ENCODE measurements at places on chromosomes 2 and 18. TPM values are rescaled to one million over a fixed set of nuclear protein-coding genes. Genes with fewer than 3 reads are reported as not detected.

CCDC85A gene
- 1.7 TPM for polyA plus RNA-seq

IGFBP5 gene
- polyA plus RNA-seq, result 22.2 TPM

BOK gene
- 26.8 TPM for polyA plus RNA-seq

SCN3A gene
- 0.06 TPM for polyA plus RNA-seq

CCDC68 gene
- polyA plus RNA-seq, result 6.7 TPM

STON1 gene
- 3.8 TPM for polyA plus RNA-seq

PRSS56 gene
- not detected for polyA plus RNA-seq

TCF7L1 gene
- polyA plus RNA-seq, result 12.9 TPM

DES gene
- polyA plus RNA-seq, result 108 TPM

GPR45 gene
- polyA plus RNA-seq, result not detected

SERPINB10 gene
- polyA plus RNA-seq, result not detected

HOXD3 gene
- polyA plus RNA-seq, result 0.18 TPM

DNA sequence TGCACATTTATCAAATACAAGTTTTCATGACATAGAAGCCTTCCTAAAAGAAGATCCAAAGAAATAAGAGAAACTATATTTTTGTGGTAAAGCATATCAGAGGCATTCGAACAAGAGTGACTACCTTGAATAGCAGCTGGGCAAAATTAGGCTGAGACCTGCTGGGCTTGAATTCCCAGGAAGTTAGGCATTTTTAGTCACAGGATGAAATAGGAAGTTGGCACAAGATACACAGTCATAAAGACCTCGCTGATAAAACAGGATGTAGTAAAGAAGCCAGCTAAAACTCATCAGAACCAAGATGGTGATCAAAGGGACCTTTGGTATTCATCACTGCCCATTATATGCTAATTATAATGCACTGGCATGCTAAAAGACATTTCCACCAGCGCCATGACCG lies 1302.3 kb upstream of the NRXN1 start:
- no peak for DNase-seq

GRCh38 chr2:47072728-47073191 lies 82.3 kb downstream of the STPG4 start:
- DNase-seq, result no peak

DNA sequence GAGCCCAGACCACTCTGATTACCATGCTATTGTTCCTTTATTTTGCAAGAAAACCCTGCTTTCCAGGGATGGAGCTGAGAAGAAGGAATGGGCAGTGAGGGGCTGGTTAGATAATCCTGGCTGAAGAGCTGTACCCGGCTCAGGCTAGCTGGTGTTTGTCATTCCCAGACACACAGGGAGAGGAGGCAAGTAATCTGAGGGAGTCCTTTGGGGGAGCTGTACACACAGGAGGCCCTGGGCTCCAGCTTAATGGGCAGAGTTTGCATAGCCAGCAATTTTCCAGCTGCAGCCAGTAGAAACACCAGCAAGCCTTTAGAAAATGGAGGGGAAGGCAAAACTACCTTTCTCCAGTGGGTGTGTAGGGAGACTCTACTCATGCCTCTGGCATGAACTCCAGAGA lies 259.3 kb downstream of the SOX11 start:
- DNase-seq, result no peak

DNA sequence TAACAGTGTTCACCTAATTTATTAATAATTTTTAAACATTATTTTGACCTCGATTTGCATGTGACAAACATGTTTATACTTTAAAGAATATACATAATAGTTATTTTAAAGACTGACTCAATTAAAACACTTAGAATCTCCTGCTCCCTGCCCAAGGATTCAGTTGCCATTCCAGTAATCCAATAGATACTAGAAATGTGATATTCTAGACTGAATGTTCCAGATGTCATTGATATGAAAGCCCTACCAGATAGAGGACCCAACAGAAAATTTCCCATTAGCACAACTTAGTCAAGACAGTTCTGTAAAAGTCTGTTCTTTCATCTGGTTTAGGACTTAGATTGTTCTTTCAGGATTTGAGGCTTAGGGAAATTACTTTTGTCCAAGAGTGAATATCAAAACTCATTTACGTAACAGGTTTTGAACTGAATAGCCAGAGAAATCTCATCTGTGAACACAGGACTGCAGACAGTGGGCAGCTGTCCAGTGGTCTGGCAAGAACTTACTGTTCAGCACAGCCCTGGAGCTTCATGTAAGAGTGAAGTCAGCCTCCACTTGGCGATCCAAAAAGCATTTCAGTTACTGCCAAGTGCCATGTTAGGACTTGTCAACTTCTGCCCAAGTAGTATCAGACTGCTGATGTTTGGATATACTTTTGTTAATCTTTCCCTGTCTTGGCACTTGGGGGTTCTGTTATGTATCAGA lies 77.5 kb downstream of the OSBPL6 start:
- DNase-seq, result peak; percentile 71

GRCh38 chr18:54268751-54269150 lies 566 bp upstream of the POLI start:
- peak; percentile 11 for DNase-seq

- DNase-seq, result no peak
Measured at GRCh38 chr2:8796315-8796848, 41.0 kb downstream of the KIDINS220 start.

DNA sequence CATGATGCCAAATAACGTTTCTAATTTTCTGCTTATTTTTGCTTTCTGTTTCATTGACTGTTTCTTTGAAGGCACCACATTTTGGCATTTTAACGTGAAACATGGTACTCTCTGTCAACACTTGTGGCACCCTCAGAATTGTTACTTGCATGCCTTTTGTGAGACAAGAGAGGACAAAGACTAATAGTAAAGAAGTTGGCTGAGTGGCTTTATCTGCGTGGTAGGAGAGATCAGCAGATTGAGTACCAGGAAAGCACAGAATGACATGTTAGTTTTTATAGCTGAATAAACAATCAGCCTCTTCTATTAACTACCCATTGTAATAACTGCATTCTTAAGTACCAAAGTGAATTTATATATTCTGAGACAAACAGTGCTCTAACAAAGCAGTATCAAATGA lies 8.6 kb downstream of the ZNF638 start:
- no peak for DNase-seq

- no peak for DNase-seq
Measured at GRCh38 chr2:39796134-39796533, 17.1 kb upstream of the THUMPD2 start.

GRCh38 chr2:43103093-43103404 lies 123.4 kb downstream of the ZFP36L2 start:
- DNase-seq, result no peak

DNA sequence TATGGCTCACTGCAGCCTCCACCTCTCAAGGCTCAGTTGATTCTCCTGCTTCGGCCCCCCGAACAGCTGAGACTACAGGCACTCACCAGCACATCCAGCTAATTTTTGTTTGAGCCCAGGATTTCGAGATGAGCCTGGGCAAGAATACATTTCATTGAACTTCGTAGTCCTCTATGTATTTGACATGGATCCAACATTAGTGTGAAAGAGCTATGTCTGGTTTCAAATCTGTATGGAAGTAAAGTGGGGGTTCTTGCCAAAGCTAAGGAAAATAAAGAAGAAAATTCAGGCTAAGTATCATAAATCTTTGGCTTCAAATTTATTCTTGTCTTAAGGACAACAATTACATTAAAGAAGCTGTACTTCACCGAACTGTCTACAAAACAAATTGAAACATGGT lies 1291.7 kb upstream of the CRIM1 start:
- no peak for DNase-seq

DNA sequence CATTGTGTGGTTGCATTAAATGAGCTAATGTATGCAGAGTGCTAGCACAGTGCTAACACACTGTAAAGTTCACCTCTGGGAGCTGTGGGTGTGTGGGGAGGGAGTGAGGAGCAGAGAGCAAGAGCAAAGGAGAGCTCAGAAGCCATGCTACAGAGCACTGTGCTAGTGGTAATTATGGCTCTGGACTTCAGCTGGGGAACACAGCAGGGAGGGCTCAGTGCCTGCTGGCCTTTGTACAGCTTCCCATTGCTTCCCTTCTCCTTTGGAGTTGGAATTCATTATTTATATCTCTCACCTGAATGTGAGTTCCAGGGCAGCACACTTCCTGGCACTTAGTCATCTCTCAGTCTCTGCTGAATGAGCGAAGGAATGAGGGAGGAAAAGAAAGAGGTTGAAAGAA lies 2.5 kb upstream of the PLA2R1 start:
- DNase-seq, result no peak

DNA sequence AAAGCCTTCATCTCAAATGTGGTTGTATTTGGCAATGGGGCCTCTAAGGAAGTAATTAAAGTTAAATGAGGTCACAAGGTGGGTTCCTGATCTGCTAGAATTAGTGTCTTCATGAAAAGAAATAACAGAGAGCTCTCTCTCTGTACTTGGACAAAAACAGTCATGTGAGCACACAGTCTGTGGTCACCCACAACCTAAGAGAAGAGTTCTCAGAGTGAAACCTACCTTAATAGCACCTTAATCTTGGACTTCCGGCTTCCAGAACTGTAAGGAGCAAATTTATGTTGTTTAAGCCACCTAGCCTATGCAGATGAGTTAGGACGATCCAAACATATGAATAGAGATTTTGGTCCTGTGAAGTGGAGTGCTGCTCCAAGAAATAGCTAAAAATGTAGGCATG lies 758.9 kb downstream of the LRRTM4 start:
- no peak for DNase-seq

GRCh38 chr2:203489531-203489930 lies 45.6 kb downstream of the RAPH1 start:
- DNase-seq, result no peak

- no peak for DNase-seq
Measured at GRCh38 chr2:65979446-65979845, 455.5 kb upstream of the MEIS1 start.

GRCh38 chr2:112921982-112922381 lies 11.0 kb downstream of the IL37 start:
- no peak for DNase-seq

- no peak for DNase-seq
Measured at GRCh38 chr2:222984908-222985307, 67.1 kb upstream of the KCNE4 start.

- no peak for DNase-seq
Measured at GRCh38 chr18:11025671-11026070, 123.7 kb downstream of the PIEZO2 start.

- peak; percentile 99 for DNase-seq
Measured at GRCh38 chr2:46097714-46098480, 199.3 kb upstream of the EPAS1 start.

- DNase-seq, result no peak
Measured at GRCh38 chr2:175844169-175844568, 157.9 kb downstream of the LNPK start.

DNA sequence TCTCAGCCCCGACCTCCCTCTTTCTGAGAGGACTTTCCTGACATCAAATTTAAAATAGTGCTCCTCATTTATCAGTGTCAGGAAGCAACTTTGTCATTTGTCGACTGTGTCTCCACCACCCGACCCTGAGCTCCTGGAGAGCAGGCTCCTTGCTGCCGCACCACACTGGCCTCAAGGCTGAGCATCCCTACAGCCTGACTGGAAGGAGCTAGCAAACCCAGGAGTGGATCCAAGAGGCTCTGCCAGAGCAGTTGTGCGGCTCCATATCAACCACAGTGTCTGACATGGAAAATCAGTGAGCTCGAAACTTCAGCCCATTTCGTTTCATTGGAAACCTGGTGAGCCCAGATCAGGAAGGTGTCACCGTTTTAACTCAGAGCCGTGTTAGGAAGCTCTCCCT lies 125.2 kb downstream of the PTGR3 start:
- no peak for DNase-seq

DNA sequence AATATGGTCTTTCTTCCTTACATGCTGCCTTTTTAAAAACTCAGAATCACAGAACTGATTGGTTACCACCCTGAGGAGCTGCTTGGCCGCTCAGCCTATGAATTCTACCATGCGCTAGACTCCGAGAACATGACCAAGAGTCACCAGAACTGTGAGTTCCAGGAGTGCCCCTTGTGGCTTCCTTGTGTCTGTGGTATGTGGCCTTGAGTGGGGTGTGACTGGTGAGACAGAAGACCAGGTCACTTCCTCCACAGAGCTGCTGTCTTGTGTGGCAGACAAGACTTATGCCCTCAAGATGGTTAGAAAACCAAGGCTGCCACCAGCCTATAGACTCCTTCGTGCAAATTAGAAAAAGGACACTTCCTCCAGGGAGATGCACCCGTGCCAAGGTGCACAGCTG lies 72.6 kb downstream of the EPAS1 start:
- no peak for DNase-seq

DNA sequence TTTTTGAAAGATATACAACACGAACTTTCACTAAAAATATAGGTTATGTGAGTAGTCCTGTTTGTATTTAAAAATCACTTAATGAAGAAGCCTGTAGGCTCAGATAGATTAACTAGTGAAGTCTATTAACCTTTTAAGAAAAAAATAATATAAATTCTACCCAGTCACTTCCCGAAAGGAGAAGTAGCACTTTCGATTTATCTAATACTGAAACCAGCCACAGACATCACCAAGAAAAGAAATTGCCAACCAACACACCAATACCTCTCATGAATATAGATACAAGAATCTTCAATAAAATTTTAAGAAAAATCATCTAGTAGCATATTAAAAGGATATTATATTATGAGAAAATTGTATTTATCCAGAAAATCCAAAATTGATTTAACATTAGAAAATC lies 160.5 kb downstream of the GALNT13 start:
- DNase-seq, result no peak

DNA sequence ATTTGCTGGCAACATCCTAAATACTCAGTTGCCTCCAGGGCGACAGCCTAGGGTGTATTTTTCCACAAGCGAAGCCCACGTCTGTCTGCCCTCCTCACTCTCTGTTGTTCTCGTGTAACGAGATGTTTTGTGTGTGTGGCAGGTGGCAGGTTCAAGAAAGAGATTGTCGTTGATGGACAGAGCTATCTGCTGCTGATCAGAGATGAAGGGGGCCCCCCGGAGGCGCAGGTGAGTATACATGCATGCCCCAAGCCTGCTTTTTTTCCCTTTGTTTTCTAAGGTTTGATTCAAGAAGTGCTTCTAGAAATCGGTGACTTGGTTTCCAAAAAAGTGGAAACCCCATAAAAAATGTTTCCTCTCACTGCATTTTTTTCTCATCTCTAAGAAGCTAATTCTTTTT lies 247.0 kb downstream of the AGAP1 start:
- DNase-seq, result no peak

- DNase-seq, result no peak
Measured at GRCh38 chr18:45168866-45169600, 446.2 kb upstream of the SLC14A2 start.

GRCh38 chr2:127106457-127106990 lies 430 bp downstream of the BIN1 start:
- peak; percentile 48 for DNase-seq

Data from lung (tissue), 17 donors.